ENCODE measurements at places on chromosomes 3 and 15. TPM values are rescaled to one million over a fixed set of nuclear protein-coding genes. Genes with fewer than 3 reads are reported as not detected.

Gene MYL3
- not detected for total RNA-seq

Gene ZNF620
- total RNA-seq = 6.6 TPM

Gene A4GNT
- total RNA-seq = not detected

Gene GLDN
- total RNA-seq = not detected

Gene GOLGA8T
- not detected for total RNA-seq

Gene SLC51B
- total RNA-seq = not detected

Gene SPATA12
- total RNA-seq = not detected

Gene LMAN1L
- 1.1 TPM for total RNA-seq

Gene FBXO40
- not detected for total RNA-seq

Gene CAPN3
- 44.2 TPM for total RNA-seq

Gene SCG5
- not detected for total RNA-seq

Gene TM4SF18
- total RNA-seq = not detected

Gene MYEF2
- total RNA-seq = 34.3 TPM

Gene EPHB1
- 0.87 TPM for total RNA-seq

Gene MB21D2
- 0.15 TPM for total RNA-seq

Gene KIF7
- not detected for total RNA-seq

Gene ERC2
- total RNA-seq = not detected

Gene WDR93
- total RNA-seq = 0.29 TPM

Gene SCN11A
- 0.24 TPM for total RNA-seq

Gene P2RY13
- total RNA-seq = 0.90 TPM

Gene DUOXA2
- not detected for total RNA-seq

Gene TRPM1
- total RNA-seq = not detected

Gene ENTPD3
- total RNA-seq = not detected

Gene MINDY2
- total RNA-seq = 17.0 TPM

Gene LRTM1
- total RNA-seq = not detected

Gene NBEAL2
- 65.2 TPM for total RNA-seq

Gene SLC12A8
- total RNA-seq = 0.95 TPM

Gene GPR27
- total RNA-seq = not detected

Gene SLCO2A1
- not detected for total RNA-seq

Gene GRAMD1C
- 52.5 TPM for total RNA-seq

Gene KLHL40
- not detected for total RNA-seq

Gene ADAMTS9
- total RNA-seq = not detected

Gene GRIP2
- not detected for total RNA-seq

Gene RETNLB
- total RNA-seq = not detected

Gene CKMT1A
- total RNA-seq = not detected

Gene KPNA4
- total RNA-seq = 55.1 TPM

Gene CATSPER2
- 17.2 TPM for total RNA-seq

Gene PDZRN3
- not detected for total RNA-seq

Gene BMF
- 344 TPM for total RNA-seq

Gene ITIH3
- not detected for total RNA-seq

Gene RASGRP1
- 24.7 TPM for total RNA-seq

Gene SAMMSON
- total RNA-seq = not detected

Gene FEZF2
- total RNA-seq = not detected

Measured in B cell (primary cell).